ENCODE measurements at places on chromosomes 12 and 14. TPM values are rescaled to one million over a fixed set of nuclear protein-coding genes. Genes with fewer than 3 reads are reported as not detected.

FOXG1 gene
- 0.20 TPM for total RNA-seq

FOXN4 gene
- total RNA-seq: not detected

BEST3 gene
- not detected for total RNA-seq

VDR gene
- 10.7 TPM for total RNA-seq

B4GALNT3 gene
- not detected for total RNA-seq

RPS6KL1 gene
- 0.37 TPM for total RNA-seq

SERPINA9 gene
- total RNA-seq: not detected

KRT2 gene
- not detected for total RNA-seq

OAS2 gene
- 7.0 TPM for total RNA-seq

BIN2 gene
- total RNA-seq: not detected

HSP90B1 gene
- total RNA-seq: 456 TPM

SERPINA12 gene
- total RNA-seq: not detected

PAPLN gene
- total RNA-seq: 4.8 TPM

LACRT gene
- not detected for total RNA-seq

NUAK1 gene
- 0.73 TPM for total RNA-seq

MAP3K9 gene
- total RNA-seq: under 0.01 TPM

NCAPD2 gene
- total RNA-seq: 92.9 TPM

HSPB8 gene
- 4.3 TPM for total RNA-seq

LTBP2 gene
- total RNA-seq: 40.1 TPM

OR6C2 gene
- not detected for total RNA-seq

CMKLR1 gene
- 7.0 TPM for total RNA-seq

CFAP251 gene
- 1.8 TPM for total RNA-seq

IAPP gene
- not detected for total RNA-seq

PPP4R4 gene
- total RNA-seq: 0.37 TPM

FAM181A gene
- not detected for total RNA-seq
